ENCODE measurements at places on chromosomes 3 and 15. TPM values are rescaled to one million over a fixed set of nuclear protein-coding genes. Genes with fewer than 3 reads are reported as not detected.
A peak's percentile ranks its signal among the peaks of the same experiment; 100 is the strongest.

GRCh38 chr3:128435058-128435457 lies 31.6 kb downstream of the DNAJB8 start:
- peak; percentile 8 for DNase-seq

DNA sequence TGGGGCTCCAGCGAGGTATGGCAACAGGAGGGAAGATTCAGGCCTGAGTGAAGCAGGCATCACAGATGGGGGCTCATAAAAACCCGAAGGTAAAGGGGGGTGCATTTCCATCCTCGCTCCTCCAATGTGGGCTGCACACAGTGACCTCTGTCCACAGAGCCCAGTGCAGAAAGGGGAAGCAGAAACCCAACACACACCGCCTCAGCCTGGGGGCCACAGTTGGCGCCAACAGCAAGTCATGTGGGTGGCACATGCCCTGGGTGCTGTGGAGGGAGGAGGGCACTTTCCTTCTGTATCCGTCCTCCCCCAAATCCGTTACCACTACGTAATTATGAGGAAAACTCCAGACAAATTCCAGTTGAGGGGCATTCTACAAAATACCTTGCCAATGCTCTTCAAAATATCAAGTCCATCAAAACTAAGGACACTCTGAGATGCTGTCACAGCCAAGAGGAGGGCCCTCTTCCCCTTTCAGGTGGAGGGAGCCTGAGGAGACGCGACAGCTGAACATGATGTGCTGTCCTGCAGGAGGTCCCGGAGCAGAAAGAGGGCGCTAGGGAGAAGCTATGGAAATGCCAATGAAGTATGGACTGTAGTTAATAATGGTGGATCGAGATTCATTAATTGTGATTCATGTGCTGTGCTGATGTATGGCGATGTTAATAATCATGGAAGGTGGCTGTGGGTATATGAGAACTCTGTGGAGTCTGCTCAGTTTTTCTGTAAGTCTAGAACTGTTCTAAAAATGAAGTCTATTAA lies 16.4 kb downstream of the APBA2 start:
- no peak for DNase-seq

GRCh38 chr3:197029511-197030167 lies at the start of gene MELTF:
Gene MELTF, minus strand, starts transcription at chr3:197029817. Its CDS starts 115 bp downstream, at chr3:197029702.
- DNase-seq, result peak; percentile 22

The SMCO1 gene
- not detected for total RNA-seq

- DNase-seq, result peak; percentile 66
These were observed 16.9 kb upstream of the CFAP161 start for GRCh38 chr15:81117136-81117535.

The COL8A1 gene
- total RNA-seq, result 2.7 TPM

DNA sequence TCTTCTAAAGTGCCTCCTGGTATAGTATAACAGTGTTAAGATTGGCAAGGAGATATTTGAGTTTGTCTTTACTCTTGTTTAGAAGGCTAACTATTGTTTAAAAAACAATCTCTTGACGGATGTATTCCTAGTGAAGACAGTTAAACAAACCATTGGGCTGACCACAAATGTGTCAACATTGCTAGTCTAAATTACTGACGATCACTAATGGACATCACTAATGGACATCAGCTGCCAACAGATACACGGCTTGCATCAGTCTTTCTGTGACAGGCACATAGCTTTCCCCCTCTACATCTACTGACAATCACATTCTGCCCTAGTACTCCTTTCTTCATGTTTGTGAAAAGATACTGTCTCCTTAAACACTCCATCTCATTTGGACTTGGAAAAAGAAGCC lies 57.1 kb upstream of the ETV5 start:
- no peak for DNase-seq

All from bronchial epithelial cell (primary cell).